ENCODE measurements at places on chromosomes 1 and 21. TPM values are rescaled to one million over a fixed set of nuclear protein-coding genes. Genes with fewer than 3 reads are reported as not detected.
A peak's percentile ranks its signal among the peaks of the same experiment; 100 is the strongest.

RGS8 gene
- total RNA-seq: under 0.01 TPM

DNA sequence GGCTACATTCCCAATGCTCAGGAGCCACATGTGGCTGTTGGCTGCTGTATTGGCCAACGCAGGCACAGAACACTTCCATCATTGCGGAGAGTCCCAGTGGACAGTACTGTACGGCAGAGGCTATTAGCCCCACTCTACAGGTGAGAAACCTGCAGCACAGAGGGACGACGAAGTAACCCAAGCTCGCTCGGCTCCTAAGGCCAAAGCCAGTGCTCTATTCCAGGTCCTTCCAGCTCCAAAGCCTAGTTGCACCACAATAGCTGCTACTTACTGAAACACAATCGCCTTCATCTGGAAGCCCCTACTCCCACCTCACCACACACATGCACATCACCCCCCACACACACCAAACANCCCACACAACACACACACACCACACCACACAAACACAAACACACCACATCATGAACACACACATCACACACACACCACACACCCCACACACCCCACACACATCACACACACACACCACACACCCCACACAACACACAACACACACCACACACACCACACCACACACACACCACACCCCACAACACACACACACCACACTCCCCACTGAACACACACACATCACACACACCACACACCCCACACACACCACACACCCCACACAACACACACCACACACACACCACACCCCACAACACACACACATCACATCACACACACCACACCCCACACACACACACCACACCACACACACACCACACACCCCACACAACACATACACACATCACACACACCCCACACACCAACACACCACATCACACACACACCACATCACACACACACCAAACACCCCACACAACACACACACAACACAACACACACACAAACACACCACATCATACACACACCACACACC lies 3.2 kb downstream of the LYPD8 start:
- DNase-seq: peak; percentile 46

- DNase-seq: peak; percentile 75
Observed at GRCh38 chr1:15429701-15430149, 8.5 kb upstream of the CTRC start.

DNA sequence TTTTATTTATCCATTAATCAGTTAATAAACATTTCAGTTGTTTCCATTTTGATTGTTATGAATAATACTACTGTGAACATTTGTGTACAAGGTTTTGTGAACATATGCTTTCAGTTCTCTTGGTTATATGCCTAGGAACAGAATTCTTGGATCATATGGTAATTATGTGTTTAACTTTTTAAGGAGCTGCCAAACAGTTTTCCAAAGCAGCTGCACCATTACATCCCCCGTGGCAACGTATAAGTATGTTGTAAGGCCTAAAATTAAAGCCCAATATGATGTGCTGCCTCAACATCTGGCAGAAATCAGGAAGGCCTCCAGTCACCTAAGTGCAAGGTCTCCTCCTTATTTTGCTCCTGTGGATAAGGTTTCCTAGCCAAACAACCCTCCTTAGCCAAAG lies 235.6 kb upstream of the CACYBP start:
- no peak for DNase-seq

DNA sequence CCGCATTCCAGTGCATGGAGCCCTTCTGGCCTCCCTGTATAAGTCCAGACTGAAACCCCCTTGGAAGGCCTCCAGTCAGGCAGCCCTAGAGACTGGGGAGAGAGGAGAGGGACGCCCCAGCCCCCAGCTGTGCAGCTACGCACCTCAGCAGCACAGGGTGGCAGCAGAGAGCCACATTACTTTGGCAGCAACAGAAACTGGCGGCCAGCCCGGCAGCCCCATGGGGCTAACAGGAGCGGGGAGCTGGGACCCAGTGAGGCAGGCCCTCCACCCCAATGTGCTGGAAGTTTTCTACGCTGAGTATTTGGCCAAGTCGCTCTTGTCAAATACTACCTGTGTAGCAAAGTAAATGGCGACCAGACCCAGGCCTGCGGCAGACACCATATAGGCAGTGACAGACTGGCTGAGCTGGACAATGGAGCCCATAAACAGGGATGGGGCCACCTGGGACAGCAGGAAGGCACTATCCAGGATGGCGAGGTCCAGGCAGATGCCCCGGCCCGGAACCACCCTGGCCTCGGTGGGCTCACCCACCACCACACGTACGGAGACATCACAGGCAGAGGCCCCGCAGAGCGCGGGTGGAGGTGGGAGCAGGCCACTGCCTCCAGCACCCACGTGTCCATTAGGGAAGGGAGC lies 21.2 kb downstream of the SLC45A3 start:
- peak; percentile 42 for DNase-seq

HSF2BP gene
- 0.49 TPM for total RNA-seq

KRTAP19-8 gene
- total RNA-seq: not detected

DNA sequence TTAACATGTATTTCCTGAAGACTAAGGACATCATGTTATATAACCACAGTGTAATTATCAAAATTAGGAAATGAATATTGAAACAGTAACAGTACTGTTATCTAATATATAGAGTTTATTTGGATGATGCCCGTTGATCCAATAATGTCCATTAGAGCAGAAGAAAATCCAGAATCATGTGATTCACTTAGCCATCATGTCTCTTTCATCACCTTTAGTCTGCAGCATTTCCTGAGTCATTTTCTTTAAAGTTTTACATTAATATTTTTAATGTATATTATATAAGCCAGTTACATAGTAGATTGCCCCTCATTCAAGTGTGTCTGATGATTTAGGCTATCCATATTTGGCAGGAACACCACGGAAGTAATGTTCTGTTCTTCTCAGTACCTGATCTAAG lies 28.9 kb downstream of the MPZL1 start:
- no peak for DNase-seq

DNA sequence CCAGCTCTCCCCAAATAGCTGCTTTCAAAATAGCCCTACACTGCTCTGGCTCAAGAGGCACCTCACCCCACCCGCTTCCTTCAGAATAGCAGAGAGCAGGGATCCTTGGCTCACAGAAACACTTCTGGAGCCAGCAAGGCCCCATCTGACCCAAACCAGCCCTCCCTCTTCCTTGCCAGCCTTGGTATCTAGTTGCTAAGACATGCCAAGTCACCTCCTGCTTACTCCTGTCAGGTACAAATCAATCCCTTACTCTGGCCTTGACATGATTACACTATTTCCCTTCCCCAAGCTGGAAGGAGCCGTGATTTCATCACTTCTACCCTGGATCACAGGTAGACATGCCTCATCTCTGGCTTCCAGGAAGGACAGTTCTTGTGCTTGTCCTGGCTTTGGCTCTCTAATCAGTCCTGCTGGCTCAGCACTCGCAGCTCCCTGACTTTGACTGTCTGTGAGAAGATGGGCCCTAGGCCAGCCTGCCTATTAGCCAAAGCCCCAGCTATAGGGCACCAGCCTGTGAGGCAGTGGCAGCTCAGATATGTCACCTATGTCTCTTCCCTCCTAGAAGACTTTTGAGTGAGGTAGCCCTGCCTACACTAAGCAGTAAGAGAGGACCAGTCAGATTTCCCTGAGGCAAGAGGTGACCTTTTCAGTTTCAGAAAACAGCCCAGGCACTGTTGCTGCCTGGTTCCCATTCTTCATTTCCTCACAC lies 8.9 kb upstream of the MUTYH start:
- DNase-seq: no peak

DNA sequence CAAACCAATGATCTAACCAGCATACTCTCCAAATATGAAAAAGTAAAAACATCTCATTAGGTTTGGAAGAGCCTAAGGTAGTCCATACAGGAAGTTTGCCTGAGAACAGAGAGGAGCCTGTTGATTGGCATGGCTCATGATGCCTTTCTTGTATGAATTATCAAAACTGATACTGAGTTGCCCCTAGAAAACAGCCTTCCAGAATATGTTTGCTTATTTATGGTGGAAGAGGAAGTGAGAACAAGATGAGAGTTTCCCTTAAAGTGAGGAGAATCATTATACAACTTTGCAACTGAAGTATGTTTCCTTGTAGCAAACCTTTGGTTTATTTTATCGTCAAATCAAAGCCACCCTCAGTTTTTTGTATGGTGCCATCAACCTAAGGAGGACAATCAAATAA lies 23.8 kb upstream of the KIAA1614 start:
- DNase-seq: no peak

Data from RPMI7951 (cell line).